ENCODE measurements at places on chromosomes 4 and X.

DNA sequence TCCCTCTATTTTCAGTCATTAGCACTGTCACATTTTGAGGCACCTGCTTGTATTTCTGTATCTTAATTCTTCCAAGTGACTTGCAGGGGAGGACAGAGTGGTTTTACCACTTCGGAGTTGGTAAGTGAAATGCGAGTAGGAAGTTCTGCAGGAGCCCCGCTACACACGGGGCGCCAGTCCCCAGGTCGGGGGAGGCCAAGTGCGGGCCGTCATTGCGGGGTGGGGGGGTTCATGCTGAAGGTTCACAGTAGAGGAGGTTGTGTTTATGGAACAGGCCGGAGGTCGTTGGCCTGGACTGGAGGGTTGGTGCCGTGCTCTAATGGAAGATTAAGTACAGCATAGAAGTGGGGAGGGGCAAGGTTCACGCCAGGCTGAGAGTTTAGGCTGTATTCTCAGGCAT, 44.0 kb downstream of the LRP2BP start:
- no peak for DNase-seq

DNA sequence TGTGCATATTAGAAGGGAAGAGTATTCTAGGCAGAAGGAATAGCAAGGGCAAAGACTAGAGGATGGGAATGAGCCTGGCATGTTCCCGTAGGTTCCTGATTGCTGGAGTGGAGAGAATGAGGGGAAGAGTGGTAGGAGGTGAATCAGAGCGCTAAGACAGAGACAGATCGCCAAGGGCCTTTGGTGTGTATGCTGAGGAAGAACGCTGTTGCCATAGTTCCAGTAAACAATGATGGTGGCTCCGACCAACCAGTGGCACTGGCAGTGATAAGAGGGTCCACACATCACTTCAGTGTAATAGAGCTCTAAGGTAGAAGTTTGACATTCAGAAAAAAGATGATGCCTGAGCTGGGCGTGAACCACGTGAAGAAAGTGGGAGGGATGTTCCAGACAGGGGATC, 966 bp downstream of the TBC1D25 start:
- DNase-seq = no peak

DNA sequence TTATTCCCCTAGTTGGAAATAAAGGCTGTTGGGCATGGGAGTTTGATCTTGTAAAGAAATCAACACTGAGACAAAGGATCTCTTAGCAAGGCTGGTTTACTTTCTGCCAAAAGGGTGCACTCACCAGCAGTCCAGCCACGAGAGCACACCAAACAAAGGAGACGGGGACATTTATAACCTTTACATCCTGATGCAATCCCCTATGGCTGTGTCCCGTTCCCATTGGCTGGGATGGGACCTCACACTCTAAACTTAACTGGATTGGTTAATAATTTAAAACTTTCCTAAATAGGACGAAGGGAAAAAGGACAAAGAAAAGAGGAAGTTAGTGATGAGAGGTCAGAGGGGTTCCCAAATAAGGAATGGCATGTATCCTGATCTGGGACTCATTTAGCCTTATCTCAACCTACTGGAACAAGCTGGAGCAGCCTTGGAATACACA, 17.9 kb downstream of the METAP1 start:
- DNase-seq = no peak

DNA sequence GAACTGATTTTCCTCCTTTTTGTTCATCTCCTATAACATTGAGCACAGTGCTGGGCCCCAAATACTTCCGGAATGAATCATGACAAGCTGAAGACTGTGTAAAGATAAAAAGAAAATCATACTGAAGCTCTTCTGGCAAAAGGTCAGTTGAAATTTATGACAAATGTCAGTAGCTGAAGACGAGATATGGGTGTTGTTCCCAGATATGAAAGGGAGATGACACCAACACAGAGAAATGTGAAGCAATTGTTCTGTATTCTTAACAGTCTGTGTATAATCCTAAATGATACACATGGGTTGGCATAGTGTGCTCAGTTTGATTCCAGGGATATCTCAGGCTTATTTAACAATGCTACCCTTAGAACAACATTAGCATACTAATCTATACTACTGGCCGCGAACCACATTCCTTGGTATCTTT, 170.5 kb upstream of the PITX2 start:
- DNase-seq = no peak

DNA sequence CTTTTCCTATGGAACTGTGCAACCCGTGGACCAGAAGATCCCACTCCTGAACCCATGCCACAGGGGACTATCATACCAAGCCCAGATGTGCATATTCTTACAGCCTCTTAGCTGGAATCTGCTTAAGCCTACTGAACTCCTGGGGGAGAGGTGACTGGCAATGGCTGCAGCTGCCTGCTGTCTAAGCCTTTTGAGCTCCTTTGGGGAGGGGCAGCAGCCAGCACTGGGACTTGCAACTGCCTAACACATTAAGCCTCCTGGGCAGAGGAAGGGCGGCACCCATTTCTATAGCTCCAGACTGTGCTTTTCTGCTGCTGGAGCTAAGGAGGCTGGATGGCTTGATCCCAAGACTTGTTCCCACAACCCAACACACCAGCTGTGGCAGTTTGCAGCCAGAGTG, 117.9 kb upstream of the VEGFC start:
- DNase-seq = no peak

DNA sequence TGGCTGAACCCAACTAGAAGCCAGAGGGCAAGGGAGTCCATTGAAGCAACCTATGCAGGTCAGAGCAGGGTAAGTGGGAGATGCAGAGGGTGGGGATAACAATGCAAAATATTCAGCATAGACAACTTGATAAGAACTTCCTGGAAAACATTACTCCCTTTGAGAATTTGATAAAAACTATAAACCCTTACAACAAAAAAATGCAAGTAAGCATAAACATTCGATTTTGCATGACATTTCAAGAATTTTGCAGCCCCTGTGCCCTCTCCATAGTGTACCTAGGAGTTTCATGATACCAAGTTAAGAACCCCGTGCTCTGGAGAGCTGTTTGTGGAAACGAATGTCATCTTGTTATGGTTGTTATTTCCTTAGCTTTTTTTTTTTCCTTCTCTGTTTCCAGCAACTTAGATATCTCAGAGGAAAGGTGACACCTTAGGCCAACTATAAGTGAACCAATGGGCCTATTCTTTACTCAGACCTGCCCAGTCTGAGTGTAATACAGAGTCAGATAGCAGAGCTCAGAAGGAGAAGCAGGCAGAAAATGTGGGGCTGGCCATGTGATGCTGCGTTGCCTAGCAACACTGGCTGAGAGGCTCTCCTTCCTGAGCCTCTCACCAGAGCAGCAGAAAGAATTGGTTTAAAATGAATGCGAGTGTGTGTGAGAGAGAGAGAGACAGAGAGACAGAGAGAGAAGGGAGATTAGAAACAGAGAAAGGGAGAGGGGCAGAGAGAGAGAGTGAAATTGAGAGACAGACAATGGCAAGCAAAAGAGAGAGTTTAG, 36.7 kb upstream of the GABRQ start:
- DNase-seq = no peak

DNA sequence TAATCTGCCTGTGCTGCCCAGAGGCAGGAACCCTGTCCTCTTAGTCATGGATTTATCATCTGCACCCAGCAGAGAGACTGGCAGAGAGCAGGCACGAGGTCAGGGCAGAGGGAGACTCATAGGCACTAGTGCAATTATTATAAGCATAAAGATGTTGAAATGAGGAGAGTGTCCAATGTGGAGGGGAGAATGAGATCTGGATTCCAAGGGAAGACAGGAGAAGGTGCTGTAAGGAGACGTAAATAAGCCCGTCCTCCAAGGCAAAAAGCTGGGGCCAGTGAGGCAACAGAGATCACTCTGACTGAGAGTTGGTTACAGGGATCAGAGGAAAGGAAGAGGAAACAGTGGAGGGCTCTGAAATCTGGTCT, 406.2 kb downstream of the MAPK10 start:
- no peak for DNase-seq

DNA sequence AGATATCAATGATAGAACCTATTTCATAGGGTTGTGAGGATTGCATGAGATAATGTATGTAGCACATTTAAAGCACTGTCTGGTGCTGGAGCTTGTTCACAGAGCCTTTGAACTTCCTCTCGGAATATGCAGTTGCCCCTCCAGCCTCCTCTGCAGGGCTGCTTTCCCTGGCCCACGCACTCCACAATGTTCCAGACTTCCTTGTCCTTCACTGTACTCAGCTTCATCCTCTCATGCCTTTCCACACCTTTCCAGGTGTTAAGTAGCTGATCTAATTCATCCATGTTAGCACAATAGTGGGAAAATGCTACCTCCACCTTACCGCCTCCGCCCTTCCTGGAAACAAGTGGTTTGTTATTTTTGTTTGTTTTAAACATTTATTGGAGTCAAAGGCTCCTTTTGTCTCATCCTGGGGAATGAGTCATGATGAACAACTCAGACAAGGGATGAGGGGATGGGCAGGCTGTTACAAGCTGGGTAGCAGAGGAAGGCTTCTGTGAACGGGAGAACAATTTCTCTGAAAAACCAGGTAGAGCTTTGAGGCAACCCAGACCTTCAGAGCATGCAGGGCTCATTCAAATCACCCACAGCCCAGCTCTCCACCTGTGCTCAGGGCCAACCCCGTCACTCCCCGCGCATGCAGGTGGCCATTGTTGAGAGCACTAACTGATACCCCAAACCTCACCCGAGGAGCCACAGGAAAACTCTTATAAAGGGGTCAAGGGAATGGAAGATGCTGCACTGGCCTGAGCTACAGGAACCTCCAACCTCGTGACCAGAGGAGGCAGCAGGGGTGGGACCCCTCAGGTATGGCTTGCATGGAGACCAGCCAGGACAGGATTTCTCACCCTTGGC, 84.9 kb upstream of the TBL1X start:
- DNase-seq = no peak

DNA sequence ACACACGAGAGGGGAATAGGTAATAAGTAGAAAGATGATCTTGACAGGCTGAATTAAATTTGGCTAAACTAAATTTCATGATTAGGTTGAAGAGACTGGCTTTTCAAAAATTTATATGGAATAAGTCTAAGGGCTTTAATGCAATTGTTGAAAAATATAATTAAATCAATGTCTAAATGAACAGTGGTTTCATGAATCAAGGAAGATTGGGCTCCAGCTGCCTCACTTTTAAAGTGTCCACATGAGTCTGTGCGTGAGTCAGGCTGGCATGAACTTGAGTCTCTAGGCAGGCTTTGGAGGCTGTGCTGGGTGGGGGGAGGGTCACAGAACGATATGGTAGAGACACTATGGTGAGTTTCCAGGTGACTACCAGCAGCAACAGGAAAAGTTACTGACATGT, 111.9 kb downstream of the SORBS2 start:
- DNase-seq = no peak

All from activated T-cell treated with anti-CD3 and anti-CD28 coated beads, Interleukin-2, amount 50 U/mL, for 1 hour (primary cell).